ENCODE measurements at places on chromosomes 7 and 10.

DNA sequence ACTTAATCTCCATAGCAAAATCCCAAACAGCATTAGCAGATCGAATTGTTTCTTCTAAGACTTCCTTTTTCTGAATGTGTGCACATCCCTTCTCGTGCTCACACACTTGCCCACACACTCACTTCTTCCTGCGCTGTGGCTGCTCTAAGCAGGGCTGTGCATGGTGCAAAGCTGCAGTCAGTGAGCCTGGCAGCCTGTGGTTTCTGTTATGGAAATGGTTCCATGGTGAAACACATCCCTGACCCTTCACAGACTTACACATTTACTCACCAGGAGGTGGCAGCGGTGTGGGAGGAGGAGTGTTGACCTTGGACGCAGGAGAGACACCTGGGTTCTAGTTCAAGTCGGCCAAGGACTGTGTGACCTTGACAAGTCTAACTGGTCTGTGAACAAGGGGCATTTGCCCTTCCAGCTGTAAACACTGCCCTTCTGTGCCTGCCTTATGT, 24.9 kb downstream of the MTURN start:
- no peak for DNase-seq

GRCh38 chr7:132654150-132654549, 77.9 kb upstream of the PLXNA4 start:
- no peak for DNase-seq

DNA sequence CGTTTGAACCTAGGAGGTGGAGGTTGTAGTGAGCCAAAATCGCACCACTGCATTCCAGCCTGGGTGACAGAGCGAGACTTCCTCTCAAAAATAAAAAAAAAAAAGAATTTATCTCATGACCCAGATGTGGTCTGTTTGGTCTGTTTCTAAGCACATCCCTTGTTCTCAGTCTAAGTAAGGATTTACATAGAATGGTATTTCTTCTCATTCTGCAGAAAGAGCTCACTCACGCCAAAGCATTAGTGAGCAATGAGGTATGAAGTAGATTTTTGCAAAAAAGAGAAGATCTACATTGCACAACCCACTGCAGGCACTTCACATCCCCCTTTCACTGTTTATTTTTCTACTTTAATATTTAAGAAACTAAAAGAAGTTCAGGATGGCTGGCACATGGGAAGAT, 76.5 kb upstream of the FGL2 start:
- no peak for DNase-seq

DNA sequence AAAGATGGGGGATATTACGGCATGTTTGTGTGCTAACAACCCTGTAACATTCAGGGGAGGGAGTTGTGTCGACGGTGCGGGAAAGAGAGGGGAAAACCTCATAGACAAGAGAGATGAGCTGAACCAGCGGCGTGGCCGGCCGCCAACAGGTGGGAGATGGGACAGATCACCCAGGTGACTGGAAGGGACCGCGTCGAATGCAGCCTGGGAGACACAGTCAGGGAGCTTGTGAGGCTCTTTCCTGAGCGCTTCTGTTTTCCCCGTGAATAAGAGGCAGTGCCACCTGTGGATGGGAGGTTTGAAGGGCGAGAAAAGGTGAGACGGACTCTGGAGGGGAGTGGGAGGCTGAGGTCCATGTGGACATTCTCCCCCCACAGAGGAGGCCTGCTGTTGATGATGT, 9.9 kb upstream of the PRKAG2 start:
- no peak for DNase-seq
